ENCODE measurements at places on chromosomes 7 and 10.
A peak's percentile ranks its signal among the peaks of the same experiment; 100 is the strongest.

DNA sequence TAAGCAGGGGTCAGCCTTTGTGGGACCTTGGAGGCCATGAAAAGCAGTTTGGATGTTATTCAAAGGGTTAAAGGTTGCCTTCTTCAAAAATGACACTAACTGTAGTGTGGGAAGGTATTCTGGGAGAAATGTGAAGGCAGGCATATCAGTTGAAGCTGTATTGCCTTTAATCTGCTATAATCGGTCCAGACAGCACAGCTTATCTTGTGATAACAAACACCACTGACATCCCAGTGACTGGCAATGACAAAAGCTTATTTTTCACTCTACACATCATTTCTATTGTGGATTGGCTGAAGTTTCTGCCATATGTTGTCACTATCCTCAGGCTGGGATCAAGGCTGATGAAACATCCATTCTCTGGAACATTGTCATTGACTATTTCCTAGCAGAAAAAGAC lies 1149.2 kb downstream of the GRM8 start:
- no peak for DNase-seq

DNA sequence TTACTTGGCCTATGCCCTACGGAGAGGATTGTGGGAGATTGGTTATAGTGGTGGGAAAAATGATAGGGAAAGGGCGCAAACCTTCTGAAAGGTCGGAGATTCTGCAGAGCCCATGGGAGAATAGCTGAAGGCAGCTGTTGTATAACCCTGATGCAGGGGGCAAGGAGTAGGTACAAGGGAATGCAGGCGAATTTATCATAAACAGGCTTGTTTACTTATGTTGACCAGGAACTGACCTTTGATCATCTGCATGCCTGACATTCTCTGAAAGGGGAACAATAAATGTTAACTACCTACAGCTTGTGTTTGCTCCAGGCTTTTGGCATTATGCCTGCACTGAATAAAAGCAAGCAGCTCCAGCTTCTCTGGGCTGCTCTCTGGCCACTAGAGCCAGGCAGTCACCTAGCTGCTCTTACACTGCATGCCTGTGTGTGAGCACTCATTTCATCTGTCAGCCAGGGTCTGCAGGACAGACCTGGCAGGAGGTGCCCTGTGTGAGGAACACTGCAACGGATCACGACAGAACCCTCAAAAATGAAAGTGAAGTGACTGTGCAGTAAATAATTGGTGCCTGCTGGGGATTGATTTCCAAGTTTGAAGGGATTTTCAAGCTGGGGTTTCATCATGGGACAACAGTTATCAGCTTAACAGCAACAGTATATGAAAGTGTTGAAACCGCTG lies 31.1 kb upstream of the ABCA13 start:
- DNase-seq, result no peak

DNA sequence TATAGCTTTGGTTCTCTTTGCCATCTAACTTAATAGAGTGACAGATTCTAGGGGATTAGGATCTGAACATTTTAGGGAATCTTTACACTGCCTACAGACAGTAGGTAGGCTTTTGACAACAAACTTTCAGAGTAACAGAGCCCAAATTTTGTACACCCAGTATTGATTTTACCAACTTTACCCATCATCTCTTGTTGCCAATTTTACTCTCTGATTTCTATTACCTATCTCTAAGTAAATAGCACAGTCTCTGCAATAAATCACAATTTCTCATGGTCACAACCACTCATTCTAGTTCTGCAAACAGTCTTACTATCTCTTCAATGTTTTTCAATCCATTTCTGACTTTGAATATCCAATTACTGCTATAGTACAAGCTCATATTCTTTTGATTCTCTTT lies 1097.6 kb upstream of the PHF14 start:
- no peak for DNase-seq

DNA sequence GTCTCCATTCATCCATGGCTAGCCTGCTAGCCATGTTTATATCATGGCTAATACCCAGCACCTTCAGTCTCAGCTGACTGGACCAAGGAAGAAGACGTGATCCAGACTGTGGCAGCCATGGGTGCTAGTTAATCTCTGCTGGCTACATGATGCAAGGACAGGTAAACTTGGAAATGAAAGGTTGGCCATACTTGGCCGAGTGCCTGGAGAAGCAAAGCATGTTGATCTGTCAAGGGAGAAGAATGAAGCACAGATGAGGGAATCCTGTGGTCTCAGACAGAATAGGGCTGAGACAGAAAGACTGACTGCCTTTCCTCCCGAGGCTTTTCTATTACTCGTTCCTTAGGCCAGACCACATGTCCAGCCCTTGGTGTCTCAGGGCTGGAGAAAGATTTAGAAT lies 41.1 kb downstream of the CPVL start:
- no peak for DNase-seq

DNA sequence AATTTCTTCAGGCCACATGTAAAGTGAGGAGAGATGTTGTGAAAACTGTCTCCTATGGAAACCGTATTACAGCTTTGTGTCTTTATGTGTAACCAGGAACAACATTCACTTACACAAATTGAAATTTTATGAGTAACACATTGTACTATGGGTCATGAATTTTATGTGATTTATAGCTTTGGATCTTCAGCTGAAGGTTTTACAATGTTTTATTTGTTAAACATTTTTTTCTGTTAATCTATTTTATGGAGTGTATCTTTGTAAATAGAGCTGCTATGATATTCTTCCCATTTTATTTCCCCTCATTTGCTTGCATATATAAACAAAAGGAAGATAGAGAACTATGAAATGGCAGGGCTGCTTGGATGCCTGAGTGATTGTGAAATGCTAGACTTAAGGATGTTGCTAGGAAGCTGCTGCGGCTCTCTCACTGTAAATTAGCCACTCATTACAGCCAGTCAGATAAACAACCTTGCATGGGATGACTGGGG lies 104.5 kb upstream of the PCLO start:
- no peak for DNase-seq

DNA sequence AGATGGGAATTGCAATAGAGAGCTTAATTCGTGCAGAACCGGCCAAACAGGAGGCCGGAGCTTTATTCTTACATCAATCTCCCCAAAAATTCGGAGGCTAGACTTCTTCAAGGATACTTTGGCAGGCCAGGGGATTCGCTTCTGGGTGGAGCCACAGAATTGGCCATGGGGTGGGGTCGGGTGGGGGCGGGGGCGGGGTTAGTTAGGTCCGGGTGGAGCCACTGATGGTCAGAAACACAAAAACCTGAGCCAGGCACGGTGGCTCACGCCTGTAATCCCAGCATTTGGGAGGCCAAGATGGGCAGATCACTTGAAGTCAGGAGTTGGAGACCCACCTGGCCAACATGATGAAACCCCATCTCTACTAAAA lies 87.5 kb downstream of the SEPTIN14 start:
- no peak for DNase-seq

DNA sequence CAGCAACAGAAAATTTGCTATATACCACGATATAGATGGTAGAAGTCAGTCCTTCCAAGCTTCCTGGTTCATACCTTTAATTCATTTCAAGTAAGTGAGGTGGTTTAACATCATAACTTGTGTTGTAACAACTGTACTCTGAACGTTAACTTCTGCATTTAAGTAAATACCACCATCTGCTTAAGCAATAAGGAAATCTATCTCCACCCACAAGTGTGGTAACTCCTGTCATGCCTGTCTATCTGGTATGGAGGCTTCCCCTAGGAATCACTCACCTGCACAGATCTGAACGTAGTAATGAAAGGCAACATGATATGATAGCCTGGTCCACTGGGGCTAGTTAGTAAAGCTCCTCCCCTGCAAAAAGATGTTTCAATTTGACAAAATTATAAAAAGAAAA lies 2.3 kb downstream of the ERLIN1 start:
- DNase-seq, result no peak

DNA sequence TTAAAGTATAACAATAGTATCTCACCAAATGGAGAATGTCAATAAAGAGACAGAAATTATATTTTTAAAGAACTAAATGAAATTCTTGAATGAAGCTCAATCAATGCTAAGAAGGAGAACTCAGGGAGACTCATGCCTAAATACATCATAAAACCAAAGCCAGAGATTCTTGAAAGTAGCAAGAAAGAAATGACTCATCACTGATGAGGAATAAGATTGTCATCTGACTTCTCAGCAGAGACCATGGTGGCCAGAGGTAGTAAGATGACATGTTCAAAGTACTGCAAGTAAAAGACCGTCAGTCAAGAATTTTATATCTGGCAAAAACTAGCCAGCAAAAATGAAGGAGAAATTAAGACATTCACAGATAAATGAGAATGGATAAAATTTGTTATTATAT lies 399.0 kb downstream of the GRID1 start:
- DNase-seq, result no peak

DNA sequence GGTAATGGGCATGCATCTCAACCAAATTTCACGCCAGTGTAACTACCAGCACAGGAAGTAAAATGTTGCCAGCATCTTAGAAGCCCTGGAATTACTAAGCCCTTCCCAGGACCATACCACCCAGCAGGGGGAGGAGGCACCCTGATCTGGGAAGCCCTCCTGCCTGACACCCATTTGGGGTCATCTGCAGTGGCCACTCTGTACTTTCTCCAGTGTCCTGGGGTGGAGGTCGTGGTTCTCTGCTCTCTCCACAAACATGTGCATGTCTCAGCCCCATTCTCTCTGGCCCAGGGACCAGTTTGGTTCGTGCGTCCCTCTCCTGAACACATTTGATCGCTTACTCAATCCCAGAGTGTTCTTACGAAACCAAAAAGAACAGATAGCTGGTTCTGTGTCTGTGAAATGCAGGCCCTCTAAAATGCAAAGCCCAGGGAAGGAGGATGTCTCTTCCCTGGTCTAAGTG lies 9.4 kb upstream of the LRRC27 start:
- DNase-seq, result no peak

DNA sequence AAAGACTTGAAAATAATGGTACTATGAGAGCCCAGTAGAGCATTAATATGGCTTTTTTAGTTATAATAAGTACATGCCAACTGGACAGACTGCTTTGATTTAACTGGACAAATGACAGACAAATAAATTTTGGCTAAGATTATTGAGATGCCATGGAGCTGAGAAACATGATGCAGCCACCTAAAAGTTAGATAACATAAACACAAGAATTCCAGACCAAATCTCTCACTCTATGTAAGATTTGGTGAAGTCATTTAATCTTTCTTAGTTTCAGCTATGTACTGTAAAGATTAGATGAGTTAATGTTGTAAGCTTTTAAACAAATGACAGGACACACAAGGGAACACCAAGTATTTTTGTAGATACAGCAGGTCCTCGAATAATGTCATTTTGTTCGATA lies 118.2 kb downstream of the CACNA2D1 start:
- no peak for DNase-seq

GRCh38 chr10:88116971-88117626 lies 253.7 kb downstream of the PTEN start:
- peak; percentile 55 for DNase-seq

- no peak for DNase-seq
Measured at GRCh38 chr7:64625114-64626082, 40.5 kb upstream of the ZNF107 start.

DNA sequence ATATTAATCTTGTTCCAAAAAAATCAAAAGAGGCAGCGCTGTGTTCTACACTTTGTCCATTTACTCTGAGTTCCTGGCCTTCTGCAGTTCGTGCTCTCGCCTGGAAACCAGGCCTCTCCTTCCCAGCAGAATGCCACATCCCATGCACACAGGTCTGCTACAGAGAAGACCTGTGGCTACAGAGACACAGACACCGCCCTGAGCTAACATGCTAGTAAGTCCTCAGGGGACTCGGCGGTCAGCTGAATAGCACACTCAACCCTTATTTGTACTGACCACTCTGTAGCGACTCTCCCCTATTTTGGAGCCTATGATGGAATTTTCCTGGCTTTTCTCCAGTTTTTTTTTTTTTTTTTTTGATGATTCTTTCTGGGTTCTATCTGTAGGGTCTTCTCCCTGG lies 12.8 kb downstream of the CREB3L2 start:
- DNase-seq, result no peak

DNA sequence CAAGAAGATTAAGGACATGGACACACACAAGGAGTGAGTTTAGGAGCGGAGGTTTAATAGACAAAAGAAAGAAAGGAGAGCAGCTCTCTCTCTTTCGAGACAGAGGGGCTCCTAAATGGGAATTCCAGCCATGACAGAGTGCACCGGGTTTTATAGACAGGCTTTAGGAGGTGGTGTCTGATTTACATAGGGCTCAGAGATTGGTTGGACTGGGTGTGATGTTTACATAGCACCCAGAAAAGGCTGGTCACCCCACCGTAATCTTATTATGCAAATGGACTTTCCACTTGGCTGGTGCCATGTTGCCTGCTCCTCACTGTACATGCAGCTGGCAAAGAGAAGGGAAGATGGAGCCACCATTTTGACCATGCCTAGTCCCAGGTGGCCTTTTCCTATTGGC lies 28.4 kb upstream of the MRC1 start:
- DNase-seq, result no peak

DNA sequence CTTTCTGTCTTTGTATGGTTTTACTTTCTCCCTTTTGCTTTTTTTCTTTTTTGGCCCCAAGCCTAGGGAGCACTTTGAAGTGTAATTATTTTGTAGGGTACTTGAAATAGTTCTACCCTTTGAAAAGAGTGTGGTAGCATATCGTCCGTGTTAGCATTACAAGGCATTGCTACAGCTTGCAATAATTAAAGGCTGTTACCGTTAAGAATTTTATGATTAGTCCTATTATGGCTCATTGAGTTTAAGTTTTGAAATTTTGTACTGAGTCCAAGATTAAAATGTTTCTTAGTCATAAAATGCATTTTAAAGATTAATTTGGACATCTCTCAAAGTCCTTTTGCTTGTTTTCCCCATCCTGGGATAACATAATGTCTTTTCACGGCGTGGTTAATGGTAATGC lies 490.0 kb upstream of the LRRN3 start:
- DNase-seq, result no peak

DNA sequence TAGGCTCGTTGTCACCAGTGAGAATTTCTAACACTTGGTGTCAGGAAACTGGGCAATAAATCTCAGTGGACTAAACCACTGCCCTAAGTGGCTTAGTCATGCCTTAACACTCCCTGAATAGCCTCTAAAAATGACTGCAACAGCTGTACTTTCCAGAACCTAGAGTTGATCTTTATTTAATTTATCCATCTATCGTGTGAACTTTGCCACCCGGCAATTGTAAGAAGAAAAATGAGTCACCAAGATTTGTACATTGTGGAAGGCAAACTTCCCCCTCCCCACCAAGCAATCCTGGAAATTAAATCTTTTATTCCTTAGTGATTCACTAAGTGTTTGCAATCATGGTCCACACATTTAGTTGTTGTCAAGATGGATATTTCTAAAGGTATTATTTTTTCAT lies 47.1 kb downstream of the NXPH1 start:
- DNase-seq, result no peak

- no peak for DNase-seq
Measured at GRCh38 chr7:101896941-101897340, 79.5 kb downstream of the CUX1 start.

- no peak for DNase-seq
Measured at GRCh38 chr10:48439031-48439430, 132.6 kb downstream of the MAPK8 start.

All from T-helper 2 cell (primary cell).